ENCODE measurements at places on chromosomes 4 and X.

GRCh38 chrX:670645-671044, 40.1 kb downstream of the SHOX start:
- no peak for DNase-seq

DNA sequence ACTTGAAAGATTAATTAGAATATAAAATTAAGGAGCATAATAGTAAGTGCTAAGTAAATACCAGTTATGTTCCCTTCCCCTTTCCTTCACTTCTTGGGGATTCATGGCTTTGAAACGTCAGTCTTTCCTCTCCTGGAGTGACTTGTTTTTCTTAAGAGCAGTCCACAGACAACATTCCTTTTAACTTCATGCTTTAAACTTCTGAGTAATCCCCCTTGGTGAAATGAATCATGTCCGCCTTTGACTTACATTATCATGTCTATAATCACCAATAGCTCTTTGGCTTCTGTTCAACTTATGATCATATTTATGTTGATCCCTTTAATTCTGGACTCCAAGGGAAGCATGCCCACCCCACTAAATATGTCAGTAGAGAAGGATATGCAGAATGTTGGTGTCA, 1012.1 kb upstream of the SLIT2 start:
- no peak for DNase-seq

DNA sequence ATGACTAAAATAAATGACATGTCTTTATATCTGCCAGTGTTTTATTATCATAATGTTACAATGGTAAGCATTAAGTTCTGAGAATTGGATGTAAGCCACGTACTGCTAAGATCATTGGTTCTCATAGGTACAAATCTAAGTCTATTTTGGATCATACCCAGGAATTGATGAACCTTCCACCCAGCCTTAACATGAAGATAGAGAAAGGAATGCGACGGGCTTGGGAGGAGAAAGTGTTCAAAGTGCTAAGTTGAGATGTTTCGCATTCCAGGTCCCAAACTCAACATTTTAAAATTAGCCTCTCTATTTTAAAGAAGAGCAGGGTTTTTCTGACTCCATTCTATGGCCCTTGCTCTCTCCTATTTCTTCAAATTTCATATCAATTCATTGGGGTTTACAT, 54.9 kb upstream of the FRAS1 start:
- no peak for DNase-seq

- DNase-seq = peak; percentile 51
Observed at GRCh38 chrX:69493193-69493592, 10.9 kb upstream of the NALF2 start.

DNA sequence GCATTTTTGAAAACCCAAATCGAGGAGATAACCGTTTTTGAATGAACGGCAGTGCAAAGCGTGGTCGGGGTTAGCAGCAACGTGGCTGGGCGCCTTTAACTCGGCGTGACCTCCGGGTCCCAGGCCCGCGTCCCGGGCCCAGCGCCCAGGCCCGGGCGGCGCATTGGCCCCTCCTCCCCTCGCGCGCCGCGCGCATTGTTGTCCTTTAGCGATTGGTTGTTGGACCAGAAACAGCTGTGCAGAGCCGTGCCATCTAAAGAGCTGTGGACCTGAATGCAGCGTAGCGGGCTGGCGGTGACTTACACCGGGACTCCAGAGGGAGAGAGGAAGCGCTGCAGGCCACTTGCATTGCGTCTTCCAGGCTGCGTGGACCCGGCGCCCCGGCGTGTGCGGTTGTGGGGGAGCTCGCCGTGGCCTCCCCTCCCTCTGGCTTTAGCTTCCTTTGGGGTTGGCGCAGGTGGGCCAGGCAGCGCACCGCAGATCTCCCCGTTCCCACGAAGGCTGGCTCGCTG, at the start of gene STOX2:
TSS of gene STOX2 (plus strand) at position 227 of the 512 bp plus-strand sequence. CDS start 1,484 bp downstream, outside the sequence.
- DNase-seq = peak; percentile 51

- no peak for DNase-seq
Observed at GRCh38 chr4:168374772-168375523, 56.4 kb upstream of the DDX60 start.

DNA sequence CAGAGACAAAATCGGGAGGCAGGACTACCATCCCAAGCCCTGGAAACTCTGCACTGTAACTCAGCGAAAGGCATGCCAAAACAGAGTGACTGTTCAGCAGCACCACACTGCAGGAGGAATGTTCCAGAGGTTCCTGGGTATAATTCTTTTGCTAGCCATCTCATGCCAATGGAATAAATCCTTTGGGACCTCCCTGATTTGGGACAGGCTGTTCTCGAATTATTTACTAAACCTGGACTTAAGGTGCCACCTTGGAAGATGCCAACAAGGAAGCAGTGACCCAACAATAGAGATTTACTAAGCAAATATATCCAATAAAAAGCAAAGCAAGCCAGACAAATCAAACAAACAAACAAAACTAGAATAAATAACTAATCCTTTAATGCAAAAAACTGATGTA, 9.3 kb downstream of the AADAT start:
- DNase-seq = no peak

GRCh38 chr4:98222306-98222705, 38.9 kb upstream of the RAP1GDS1 start:
- no peak for DNase-seq

GRCh38 chr4:95552942-95553550, 4.3 kb upstream of the UNC5C start:
- no peak for DNase-seq

- peak; percentile 2 for DNase-seq
Observed at GRCh38 chrX:86002076-86002896, 45.1 kb downstream of the CHM start.

GRCh38 chrX:15576019-15576418, 24.7 kb downstream of the ACE2 start:
- DNase-seq = no peak

GRCh38 chrX:71178908-71179307, 34.3 kb downstream of the NLGN3 start:
- DNase-seq = peak; percentile 44

- no peak for DNase-seq
Observed at GRCh38 chr4:80540785-80541469, 205.4 kb downstream of the CFAP299 start.

DNA sequence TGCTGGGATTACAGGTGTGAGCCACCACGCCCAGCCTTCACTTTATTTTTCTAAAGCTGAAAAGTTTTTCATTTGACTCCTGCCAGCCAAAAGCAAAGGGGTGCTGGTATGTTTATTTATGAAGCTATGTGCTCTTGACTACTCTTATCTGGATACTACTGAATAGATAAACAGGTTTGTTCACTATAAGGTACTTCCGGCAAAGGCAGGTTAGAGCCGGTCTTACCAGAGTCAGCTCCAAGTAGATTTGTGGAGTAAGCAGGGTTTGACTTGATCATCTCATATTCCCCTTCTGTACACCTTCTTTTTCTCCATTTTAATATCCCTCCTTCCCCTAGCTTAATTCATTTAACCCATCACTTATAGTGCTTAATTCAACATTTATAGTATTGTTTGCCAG, 175.4 kb upstream of the MBNL3 start:
- DNase-seq = no peak

All from stimulated activated CD4-positive, alpha-beta T cell treated with anti-CD3 and anti-CD28 coated beads, Interleukin-15, amount 100 ng/mL, for 24 hours (primary cell).